ENCODE measurements at places on chromosomes 12 and 14. TPM values are rescaled to one million over a fixed set of nuclear protein-coding genes. Genes with fewer than 3 reads are reported as not detected.

DNA sequence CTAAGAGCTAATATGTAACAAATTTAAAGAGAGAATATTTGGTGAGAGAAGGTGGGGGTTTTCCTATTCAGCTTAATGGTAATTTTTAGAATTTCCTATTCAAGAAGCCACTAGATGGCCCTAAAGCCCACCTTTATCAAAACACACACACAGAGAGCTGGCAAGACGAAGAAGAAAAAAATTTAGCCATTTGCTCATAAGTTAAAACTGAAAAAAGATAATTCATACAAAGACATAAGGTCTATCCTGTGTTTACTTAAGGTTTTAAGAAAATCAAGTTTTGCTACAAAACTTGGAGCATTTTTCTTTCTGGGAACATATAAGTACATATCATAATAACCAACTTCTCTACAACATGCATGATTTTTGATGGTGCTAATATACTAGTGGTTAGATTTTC is 46.8 kb upstream of the PCED1B start:
- H3K36me3 ChIP-seq: no peaks in the 10 kb centered on the region
- H3K4me3 ChIP-seq: no peak overlapping the region
- DNase-seq: peak; percentile 81

DNA sequence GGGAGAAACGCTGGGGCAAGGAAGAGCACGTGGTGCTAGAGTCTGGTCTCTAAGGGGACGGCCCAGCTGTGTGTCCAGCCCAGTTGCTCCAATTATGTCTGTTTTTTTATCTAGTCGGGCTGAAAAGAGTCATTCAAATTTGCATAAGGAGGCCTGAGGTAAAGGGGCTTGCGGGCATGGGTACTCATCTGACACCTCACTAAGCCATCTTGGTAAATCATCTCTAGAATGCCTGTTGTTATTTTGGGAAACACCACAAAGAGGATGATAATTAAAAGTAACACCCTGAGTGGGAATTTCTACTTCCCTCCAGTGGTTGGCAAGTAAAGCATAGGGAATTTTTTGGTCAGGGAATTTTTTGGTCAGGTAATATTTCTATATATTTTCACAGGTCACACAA is 196.1 kb upstream of the ALG10B start:
- H3K27ac ChIP-seq: no peak overlapping the region
- H3K36me3 ChIP-seq: no peaks in the 10 kb centered on the region
- H3K27me3 ChIP-seq: no peaks in the 10 kb centered on the region
- no peak overlapping the region for H3K4me3 ChIP-seq
- no peaks in the 10 kb centered on the region for H3K4me1 ChIP-seq

- no peak for DNase-seq
- H3K27ac ChIP-seq: no peak overlapping the region
- no peaks in the 10 kb centered on the region for H3K27me3 ChIP-seq
- no peak overlapping the region for H3K4me3 ChIP-seq
Observed at GRCh38 chr12:54936736-54937135, 47.8 kb downstream of the TESPA1 start.

GRCh38 chr14:76990084-76990483 is 38.4 kb downstream of the IRF2BPL start:
- no peak overlapping the region for H3K27ac ChIP-seq
- no peaks in the 10 kb centered on the region for H3K27me3 ChIP-seq
- peaks cover 4% of the 10 kb centered on the region for H3K4me1 ChIP-seq
- no peak for DNase-seq
- H3K36me3 ChIP-seq: no peaks in the 10 kb centered on the region

ARMH4 gene
- total RNA-seq: 0.75 TPM

Data from Karpas-422 (cell line).